Activated naive CD4-positive, alpha-beta T cell treated with anti-CD3 and anti-CD28 coated beads, Interleukin-2, amount 10 ng/mL, durations not matched to agents 7 days and 5 days (primary cell): ENCODE measurements at places on chromosomes 3 and 15.

DNA sequence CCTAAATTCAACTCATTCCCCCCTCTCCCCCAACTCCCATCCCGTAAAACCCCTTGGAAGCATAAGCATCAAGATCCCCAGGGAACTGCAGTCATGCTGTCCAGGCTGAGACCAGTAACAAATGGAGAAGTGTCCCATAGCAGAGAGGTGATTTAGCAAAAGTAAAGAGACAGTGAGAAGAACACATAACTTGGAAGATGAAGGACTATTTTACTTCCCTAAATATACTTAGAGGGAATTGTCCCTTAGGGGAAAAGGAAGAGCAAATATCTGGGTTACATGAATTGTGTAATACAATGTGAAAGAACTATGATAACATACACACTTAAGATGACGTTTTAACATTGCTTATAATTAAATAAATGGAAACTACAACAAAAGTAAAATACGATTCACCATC lies 61.6 kb upstream of the LRRFIP2 start:
- no peak for DNase-seq

- no peak for DNase-seq
These were observed 2.9 kb upstream of the PSMA4 start for GRCh38 chr15:78537266-78537905.

DNA sequence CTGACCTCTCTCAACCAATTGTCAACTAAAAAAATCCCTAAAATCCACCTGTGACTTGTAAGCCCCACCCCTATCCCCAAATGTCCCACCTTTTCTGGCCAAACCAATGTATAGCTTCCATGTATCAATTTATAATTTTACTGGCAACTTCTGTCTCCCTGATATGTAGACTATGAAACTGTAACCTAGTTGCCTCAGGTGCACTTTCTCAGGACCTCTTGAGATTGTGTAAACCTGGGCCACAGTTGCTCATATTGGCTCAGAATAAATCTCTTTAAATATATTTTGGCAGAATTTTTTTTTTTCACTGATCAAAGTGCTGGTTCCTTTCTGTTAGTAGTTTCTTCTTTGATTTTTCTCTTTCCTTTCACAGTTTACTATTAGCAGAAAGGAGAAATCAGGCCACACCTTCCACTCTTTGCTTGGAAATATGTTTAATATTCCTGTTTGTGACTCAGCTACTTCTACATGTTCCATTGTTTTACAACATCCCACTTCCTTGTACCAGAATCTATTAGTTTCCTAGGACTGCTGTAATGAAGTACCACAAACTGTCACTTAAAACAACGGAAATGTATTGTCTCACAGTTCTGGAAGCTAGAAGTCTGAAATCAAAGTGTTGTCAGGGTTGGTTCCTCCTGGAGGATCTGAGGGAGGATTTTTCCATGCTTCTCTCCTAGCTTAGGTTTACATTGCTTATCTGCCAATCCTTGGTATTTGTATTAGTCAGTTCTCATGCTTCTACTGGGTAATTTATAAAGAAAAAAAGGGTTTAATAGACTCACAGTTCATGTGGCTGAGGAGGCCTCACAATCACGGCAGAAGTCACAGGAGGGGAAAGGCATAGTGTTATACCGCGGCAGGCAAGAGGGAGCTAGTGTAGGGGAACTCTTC lies 801.2 kb upstream of the ARPP21 start:
- DNase-seq = no peak

GRCh38 chr3:28846971-28847478 lies 433.8 kb upstream of the RBMS3 start:
- no peak for DNase-seq

DNA sequence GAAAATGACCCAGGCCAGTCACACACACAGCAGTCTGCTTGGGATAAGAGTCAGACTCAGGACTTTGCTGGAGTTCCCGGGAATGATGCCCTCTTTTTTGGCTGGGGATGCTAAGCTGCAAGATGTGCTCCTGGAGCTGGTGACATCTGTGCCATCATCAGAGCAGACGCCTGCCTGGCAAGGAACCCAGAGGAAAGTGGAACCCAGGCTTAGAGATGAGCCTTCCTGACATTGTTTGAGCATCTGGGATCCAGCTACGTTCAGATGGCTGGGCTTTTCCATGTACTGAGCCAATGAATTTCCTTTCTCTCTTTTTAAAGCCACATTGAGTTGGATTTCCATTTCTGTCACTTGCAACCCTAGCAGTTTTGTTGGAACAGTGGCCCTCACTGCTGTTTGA lies 53.3 kb downstream of the EBLN2 start:
- no peak for DNase-seq

DNA sequence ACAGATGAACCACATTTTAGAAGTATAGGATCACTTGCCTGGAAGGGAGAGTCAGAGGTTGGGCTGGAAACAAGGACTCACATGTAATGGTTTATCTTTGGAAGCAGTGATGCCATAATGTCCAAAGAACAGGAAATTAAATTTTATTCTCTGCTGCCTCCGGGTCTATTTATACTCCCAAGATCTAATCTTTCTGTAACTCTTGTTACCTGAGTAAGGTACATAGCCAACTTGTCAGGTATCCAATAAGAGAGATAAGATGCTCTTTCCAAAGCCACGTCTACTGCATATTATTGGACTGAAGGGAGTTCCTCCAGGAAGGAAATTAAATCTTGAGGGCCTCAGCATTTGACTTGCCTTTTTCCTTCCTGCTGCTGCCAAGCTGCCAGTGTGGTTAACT lies 71.0 kb downstream of the CRYGS start:
- no peak for DNase-seq

DNA sequence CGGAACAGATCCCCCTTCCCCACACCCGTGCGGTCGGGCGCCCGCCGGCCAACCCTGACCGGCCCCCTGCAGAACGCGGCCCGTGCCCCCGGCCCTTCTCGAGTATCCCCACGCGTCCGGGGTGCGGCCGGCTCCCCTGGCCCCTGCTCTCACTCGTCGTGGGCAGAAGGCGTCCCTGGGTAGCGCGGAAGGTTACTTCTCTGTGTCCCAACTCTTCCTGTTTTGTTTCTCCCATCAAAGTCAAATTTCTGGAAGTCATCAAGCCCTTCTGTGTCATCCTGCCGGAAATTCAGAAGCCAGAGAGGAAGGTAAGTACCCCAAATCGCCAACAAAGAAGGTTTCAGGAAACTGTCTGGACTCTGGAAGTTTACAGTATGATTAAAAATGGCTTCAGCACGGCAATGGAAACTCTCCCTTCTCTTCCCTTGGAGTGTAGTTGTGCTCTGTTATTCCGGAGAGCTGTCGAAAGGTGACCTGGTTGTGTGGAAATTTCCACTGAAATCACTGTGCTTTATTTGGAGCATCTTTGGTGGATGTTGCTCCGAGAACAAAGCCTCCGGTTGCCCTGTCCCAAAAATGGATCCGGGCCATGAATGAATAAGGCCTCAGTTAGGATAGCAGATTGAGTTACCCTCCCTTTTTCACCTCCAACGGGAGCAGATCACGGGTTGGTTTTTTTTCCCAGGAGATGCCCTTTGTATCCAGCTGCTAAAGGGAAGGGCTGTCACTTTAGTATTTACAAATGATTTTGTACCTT lies 536 bp downstream of the SEC61A1 start:
- DNase-seq = no peak

DNA sequence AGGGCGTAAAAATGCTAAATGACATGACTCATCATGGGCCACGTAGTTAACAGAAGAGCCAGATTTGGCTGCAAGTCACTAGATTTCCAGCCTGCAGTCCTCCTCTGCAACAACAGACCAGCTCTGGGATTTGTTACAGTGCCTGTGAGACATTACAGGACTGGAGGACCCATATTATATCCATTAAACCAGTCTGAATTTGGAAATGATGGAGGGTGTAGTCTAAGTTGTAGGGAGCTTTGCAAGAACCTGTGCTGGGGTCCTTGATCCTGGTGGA lies 10.8 kb downstream of the ZNF774 start:
- no peak for DNase-seq

DNA sequence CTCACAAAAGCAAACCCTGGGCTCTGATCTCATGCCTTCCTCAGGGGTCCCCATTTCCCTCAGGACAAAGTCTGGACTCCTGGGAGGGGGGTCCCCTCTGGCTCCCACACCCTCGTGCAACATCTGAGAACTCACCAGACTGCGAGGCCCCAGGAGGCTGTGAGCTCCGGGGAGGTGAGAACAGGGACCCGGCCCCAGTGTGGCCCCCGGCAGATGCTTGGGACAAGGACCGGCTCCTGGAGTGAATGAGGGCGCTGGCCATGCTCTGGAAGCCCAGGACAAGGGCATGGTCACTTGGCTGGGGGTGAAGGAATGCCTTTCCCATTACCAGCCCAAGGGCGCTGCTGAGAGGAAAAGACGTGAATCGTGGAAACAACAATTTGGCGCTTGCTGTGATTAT lies 48.0 kb downstream of the LINGO1 start:
- DNase-seq = no peak

DNA sequence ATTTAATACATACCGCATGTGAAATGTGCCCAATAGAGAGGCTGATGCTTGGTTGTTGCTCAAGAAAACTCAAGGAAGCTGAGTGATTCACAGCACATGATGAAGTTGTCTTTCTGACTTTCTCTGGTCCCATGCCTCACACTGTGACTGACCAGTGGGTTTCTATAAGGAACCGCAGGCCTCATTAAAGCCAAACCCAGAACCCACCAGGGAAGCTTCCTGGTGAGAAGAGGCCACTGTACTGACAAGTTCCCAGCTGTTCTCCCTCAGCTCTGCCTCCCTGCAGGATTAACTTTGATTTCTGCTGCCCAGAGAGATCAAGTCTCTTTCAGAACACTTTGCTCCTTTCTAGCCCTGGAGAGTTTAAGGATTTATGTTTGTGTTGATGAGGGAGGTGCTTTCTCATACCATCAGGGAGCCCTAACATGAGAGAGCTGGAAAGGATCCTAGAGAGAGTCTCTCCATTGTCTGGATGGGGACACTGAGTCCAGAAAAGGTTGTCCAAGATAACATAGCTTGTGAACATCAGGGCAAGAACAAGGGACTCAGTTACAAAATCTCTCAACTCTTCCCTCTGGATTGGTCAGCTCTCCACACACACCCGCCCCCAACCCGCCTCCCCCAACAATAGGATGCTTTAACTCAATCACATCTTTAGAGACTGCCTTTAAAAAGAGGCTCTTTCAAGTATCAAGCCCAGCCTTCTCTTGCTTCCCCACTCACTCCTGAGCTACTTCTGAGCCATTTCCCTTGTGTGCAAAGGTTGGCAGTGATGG lies 303.2 kb upstream of the TLE3 start:
- no peak for DNase-seq

- no peak for DNase-seq
These were observed 469.7 kb downstream of the PDCD6IP start for GRCh38 chr3:34268032-34268709.

GRCh38 chr3:119420196-119420595 lies 43.2 kb downstream of the TMEM39A start:
- no peak for DNase-seq

DNA sequence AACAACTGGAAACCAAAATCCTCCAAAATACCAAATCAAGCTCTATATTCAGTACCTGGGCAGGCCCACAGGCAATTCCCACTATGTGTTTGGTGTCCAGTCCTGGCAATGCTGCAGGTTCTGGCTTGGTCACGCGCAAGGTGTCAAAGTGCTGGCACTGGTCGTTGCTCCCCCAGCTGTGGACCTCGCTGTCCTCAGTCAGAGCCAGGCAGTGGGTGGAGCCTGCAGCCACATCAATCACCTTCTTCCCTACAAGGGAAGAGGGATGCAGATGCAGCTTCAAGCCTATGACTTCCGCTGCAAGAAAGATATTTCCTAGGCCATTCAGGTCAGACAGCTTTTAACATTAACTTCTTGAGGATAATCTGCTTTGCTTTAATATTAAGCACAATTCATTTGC lies 61.3 kb downstream of the HERC2 start:
- DNase-seq = no peak
